ENCODE measurements at places on chromosomes 7 and 10. TPM values are rescaled to one million over a fixed set of nuclear protein-coding genes. Genes with fewer than 3 reads are reported as not detected.

CTNNA3 gene
- under 0.01 TPM for total RNA-seq

KNDC1 gene
- total RNA-seq, result 0.07 TPM

GPR22 gene
- not detected for total RNA-seq

RSPH10B2 gene
- total RNA-seq, result 0.34 TPM

KCNIP2 gene
- total RNA-seq, result 0.34 TPM

CDC14C gene
- 0.07 TPM for total RNA-seq

OLAH gene
- total RNA-seq, result 15.0 TPM

PRKG1 gene
- total RNA-seq, result 1.0 TPM

CALCR gene
- total RNA-seq, result not detected

ELFN1 gene
- total RNA-seq, result under 0.01 TPM

ANKRD22 gene
- 11.0 TPM for total RNA-seq

TMEM26 gene
- not detected for total RNA-seq

THAP5 gene
- total RNA-seq, result 27.7 TPM

PHKG1 gene
- total RNA-seq, result 0.50 TPM

NCF1 gene
- total RNA-seq, result 0.57 TPM

AKR1C2 gene
- 256 TPM for total RNA-seq

MRPS16 gene
- 83.7 TPM for total RNA-seq

UNC5B gene
- 67.2 TPM for total RNA-seq

PAX4 gene
- total RNA-seq, result not detected

NACAD gene
- 0.43 TPM for total RNA-seq

KIAA1549 gene
- 2.2 TPM for total RNA-seq

KCNH2 gene
- total RNA-seq, result under 0.01 TPM

HK1 gene
- 125 TPM for total RNA-seq

PAX2 gene
- not detected for total RNA-seq

TMEM178B gene
- total RNA-seq, result 0.07 TPM

LEP gene
- total RNA-seq, result 0.28 TPM

ACBD7 gene
- total RNA-seq, result 0.07 TPM

CUZD1 gene
- 0.93 TPM for total RNA-seq

ATOH7 gene
- not detected for total RNA-seq

MYOF gene
- 173 TPM for total RNA-seq

HPSE2 gene
- not detected for total RNA-seq

Measured in nasal cavity respiratory epithelium epithelial cell of viscerocranial mucosa (primary cell).